Stimulated activated CD8-positive, alpha-beta memory T cell treated with anti-CD3 and anti-CD28 coated beads, Interleukin-12 subunit alpha, Interleukin-12 subunit beta, amount 100 ng/mL, for 1 hour (primary cell): ENCODE measurements at places on chromosomes 1 and 21.

DNA sequence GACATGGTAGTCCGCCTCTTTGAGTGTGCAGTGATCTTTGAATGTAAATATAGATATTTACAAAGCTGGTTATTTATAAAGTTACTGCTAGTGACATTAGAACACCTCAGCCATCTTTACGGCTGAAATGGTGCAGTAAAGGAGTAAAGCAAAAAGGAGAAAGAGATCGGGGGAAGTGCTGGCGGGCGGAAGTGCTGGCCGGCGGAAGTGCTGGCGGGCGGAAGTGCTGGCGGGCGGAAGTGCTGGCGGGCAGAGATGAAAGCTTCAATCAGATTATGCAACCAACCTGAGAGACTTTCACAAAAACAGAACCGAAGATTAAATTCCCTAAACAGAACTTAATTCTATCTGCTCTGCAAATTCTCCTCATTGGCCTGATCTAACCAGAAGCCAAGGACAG is 1.4 kb upstream of the OR14A16 start:
- no peak for DNase-seq

GRCh38 chr1:202708456-202709275 is 1.6 kb downstream of the SYT2 start:
- DNase-seq: no peak

- no peak for DNase-seq
Measured at GRCh38 chr1:1847061-1847850, 43.6 kb downstream of the GNB1 start.

DNA sequence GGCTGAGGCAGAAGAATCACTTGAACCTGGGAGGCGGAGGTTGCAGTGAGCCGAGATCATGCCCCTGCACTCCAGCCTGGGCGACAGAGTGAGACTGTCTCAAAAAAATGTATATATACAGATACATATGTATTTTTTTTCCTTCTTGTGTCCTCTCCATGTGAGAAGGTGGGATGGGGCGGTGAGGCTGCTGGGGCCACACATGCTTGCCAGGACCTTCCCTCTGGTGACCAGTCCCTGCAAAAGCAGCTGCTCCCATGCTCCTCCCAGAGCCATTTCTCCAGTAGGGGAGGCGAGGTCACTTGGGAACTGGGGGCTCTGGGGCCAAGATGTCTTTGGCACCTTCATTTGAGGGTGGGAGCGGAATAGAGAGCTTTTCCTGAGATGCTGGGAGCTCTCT is 74.9 kb downstream of the PIK3CD start:
- no peak for DNase-seq

DNA sequence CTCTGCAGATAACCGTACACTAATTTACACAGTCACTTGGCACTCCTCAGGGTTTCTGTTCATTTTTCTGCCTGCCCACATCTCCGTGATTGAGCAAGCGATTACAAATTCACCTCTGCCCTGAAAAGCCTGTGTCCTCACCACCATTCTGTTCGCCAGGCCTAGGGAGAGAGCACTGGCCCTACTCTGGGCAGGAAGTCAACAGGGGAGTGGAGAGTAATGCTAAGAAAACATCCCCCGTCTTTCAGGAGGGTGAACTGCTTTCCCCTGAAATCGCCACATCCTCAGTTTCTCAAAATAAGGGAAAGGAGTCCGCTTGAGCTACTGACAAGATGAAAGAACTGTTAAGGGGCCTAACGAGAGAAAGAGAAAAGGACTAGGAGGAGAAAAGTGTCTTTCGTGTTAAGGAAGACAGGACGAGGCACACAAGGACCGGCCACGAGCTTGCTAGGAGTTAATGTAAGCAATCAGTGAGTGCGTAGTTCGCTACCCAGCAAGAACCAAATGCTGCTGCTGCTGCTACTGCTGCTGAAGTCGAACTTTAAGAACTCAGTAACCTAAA is 632 bp downstream of the PEX19 start:
- DNase-seq: no peak

DNA sequence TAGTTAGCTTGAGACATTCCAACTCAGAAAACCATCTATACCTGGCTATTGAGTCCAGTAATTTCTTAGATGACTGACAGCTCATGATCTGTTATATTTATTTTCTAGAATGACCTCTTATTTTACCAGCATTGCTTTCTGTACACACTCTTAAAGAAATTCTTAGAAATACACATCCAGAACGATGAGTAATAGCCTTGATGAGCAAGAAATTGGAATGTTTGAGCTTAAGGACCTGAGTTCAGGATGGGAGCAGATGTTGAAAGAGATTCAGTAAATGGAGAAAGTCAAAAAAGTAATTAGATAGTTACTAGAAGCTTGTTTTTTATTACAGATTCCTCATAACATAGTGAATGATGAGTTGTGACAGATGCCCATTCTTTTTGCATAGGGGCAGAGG is 11.7 kb downstream of the PYHIN1 start:
- DNase-seq: no peak

GRCh38 chr1:109728870-109729269 is 12.0 kb downstream of the GSTM3 start:
- DNase-seq: no peak

- no peak for DNase-seq
Measured at GRCh38 chr1:118023199-118023598, 93.7 kb downstream of the WDR3 start.

GRCh38 chr21:29496337-29496736 is 197.6 kb downstream of the BACH1 start:
- DNase-seq: no peak

GRCh38 chr1:64581135-64581842 is 111.4 kb downstream of the CACHD1 start:
- no peak for DNase-seq

DNA sequence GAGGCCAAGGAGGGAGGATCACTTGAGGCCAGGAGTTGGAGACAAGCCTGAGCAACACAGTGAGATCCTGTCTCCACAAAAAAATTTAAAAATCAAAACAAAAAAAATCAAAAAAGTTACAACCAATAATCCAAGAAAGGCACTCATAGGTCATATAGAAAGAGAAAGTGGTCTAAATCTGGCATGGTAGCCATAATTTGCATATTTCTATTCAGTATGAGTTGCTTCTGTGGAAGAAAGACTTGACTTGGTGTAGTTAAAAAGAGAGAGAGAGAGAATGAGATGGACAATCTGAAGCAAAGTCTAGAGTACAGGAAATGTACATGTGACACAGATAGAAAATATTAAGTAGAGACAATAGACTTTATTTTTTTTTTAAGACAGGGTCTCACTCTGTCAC is 22.5 kb downstream of the JMJD4 start:
- no peak for DNase-seq

DNA sequence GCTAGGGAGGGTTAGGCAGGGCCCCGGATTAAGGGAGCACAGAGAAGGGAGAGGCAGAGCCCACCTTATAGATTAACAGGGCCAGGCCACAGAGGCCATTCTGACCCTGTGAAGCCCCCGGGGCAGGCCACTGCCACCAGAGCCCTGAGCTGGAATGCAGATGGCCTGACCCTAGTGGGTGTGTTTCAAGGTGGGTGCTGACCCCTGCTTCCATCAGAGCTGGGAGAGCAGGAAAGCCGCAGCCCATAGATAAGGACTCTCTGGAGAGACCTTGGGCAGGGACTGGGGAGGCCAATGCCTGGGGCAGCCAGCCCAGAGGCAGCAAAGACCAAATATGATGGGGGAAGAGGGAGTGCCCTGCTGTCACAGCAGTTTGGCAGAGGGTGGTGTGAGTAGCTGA is 35.9 kb downstream of the NCMAP start:
- no peak for DNase-seq

DNA sequence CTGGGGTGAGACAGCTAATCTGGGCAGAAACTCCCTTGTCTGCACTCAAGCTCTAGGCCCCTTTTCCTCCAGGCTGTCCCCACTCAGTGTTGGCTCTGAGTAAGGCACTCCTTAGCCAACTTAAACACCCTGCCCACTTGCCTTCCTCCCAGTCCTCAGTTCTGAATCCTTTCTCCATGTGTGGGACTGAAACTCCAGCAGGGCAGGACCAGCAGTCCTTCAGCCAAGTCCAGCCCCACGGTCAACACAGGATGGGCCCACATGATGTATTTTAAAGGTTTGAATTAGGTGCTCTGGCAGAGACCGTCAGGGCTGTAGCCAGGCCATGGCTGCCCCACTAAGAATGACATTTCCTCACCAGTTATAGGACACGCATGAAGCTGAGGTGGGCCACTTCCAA is 107.8 kb downstream of the EDEM3 start:
- DNase-seq: no peak

GRCh38 chr1:63913533-63913932 is 139.7 kb downstream of the ROR1 start:
- no peak for DNase-seq

GRCh38 chr1:44283524-44284173 is 70.4 kb downstream of the DMAP1 start:
- DNase-seq: no peak

GRCh38 chr1:219550201-219550600 is 62.7 kb downstream of the ZC3H11B start:
- DNase-seq: no peak

- DNase-seq: peak; percentile 6
Measured at GRCh38 chr1:38527373-38527966, 332.1 kb downstream of the RRAGC start.

- DNase-seq: no peak
Measured at GRCh38 chr1:190084552-190084951, 393.1 kb downstream of the BRINP3 start.

DNA sequence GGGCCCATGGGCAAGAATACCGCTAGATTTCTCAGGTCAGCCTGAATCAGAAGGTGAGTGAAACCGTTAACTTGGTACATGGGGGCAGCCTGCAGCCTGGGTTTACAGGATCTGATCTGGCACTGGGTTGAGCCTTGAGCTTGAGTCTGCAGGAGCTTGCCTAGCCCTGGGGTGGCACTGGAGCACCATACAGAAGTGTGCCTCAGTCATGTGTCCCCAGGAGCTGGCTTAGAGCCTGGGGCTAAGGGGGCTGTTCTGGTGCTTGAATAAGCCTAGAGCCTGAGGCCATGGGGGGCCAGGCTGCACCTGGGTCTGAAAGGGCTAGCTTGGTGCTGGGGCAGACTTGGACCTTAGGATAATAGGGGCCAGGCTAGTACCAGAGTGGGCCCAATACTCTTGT is 457.2 kb upstream of the PBX1 start:
- no peak for DNase-seq

DNA sequence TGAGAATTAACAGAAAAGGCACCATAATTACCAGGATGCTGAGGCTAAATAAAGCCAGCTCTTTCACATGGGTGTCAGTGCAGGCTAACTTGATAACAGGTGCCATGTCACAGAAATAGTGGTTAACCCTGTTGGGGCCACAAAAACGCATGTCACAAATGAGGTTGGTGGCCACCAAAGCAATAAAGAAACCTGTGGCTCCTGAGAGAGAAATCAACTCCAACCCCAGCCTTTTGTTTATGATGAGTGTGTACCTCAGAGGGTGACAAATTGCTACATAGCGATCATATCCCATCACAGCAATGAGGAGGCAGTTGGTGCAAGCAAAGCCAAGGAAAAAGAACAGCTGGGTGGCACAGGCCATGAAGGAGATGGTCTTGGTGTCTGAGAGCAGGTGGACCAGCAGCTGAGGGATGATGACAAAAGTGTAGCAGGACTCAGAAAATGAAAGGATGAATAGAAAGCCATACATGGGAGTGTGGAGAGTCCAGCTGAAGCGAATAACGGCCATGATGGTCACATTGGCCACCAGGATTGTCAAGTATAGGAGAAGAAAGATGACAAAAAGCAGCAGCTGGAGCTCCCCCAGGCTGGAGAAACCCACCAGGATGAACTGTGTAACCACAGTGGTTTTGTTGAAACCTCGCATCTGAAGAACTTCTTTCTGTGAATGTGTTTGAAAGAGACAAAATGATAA is at the start of gene OR10T2:
Gene OR10T2, minus strand, starts transcription at position 649 of the 697 bp plus-strand sequence. Its CDS starts 0 bp downstream, at position 649.
- DNase-seq: no peak

GRCh38 chr1:213055767-213056166 is 4.7 kb downstream of the RPS6KC1 start:
- no peak for DNase-seq

DNA sequence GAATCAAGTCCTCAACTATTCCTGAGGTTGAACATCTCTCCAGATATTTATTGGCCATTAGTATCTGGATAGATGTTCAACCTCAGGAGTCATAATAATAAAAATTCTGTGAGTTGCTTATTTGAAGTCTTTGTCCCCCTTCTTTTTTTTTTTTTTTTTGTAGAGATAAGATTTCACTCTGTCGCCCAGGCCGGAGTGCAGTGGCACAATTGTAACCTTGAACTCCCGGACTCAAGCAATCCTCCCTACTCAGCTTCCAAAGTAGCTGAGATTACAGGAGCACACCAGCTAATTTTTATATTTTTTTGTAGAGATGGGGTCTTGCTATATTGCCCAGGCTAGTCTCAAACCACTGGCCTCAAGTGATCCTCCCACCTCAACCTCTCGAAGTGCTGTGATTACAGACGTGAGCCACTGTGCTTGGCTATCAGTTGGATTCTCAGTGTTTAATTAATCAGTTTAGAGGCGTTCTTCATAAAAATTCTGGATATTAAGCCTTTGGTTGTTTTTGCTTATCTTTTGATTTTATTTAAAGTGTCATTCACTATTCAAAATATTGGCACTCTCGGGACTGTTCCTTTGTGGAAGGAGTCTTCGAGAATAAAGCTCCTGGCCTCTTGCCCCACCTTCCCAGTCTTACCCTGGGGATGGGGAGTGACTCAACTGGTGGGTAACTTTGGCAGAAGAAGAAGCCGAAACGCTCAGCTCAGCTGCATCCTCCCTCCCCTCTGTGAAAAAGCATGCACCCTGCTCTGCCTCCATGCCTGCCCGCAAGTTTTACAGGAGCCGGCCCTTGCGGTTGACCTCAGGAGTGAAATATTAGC is 11.2 kb upstream of the HYI start:
- no peak for DNase-seq

DNA sequence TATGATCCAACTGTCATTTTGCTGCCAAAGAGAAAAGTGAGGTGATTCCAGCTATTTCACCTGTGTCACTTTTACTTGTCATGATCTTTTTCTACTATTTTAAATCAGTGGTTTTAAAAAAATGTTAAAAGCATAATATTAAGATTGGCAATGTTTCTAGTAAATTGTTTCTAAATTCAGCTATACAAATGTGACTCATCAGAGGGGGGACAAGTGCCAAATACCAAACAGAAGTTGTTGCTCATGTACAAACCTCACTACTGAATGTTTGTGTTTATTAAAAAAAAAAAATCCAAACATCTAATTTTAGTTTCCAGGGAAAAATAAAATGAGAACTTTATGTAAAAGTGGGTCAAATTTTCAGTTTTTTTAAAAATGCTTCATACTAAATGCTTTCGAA is 346.2 kb upstream of the SNX7 start:
- no peak for DNase-seq
